SK-N-MC (cell line): ENCODE measurements at places on chromosomes 3 and 15.

GRCh38 chr15:31382713-31383045 lies 56.0 kb downstream of the KLF13 start:
- DNase-seq = no peak

GRCh38 chr15:47691882-47692281 lies 25.4 kb upstream of the SEMA6D start:
- no peak for DNase-seq

- no peak for DNase-seq
These were observed 82.8 kb downstream of the MAGI1 start for GRCh38 chr3:65955792-65956477.

DNA sequence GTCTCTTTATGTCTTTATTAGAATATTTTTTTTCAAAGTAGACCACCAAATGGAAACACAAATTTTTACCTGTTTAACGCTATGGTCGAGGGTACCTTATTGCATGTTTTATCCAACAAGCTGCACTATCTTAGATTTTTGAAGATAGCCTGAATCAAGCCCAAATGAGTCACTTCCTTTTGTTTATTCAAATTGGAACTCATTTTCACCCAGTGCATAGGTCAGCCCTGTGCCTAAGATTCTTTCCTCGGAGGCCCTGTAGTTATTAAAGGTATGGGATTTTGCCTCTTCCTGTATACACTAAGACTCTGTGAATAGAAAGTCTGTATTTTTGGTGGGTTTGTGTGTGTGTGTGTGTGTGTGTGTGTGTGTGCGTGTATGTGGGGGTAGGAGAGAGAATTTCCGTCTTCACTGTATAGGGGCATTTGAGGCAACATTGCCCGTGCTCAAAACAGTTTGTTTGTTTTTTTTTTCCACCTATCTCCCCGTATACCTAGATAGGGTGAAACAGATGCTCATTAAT lies 358.0 kb upstream of the CADM2 start:
- DNase-seq = no peak

DNA sequence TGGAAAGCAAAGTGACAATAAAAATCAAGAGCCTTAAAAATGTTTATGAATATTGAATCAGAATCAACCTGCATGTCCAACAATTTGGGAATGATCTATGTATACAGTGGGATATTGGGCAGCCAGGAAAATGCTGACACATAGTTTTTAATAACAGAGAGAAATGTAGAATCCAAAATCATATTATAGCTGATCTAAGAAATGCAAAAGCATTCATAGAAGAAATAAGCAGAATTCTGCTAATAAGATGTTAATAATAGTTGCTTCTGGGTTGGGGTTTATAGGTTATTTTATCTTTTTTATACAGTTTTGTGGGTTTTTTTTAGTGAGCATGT lies 15.1 kb downstream of the KIF9 start:
- no peak for DNase-seq

- DNase-seq = no peak
These were observed 473.7 kb upstream of the ROBO2 start for GRCh38 chr3:76566211-76566534.

- no peak for DNase-seq
These were observed 31.4 kb downstream of the SLC49A4 start for GRCh38 chr3:122826278-122826677.

- no peak for DNase-seq
These were observed 186.5 kb downstream of the FOXP1 start for GRCh38 chr3:71397046-71397445.

GRCh38 chr3:129184396-129184657 lies 631 bp upstream of the CNBP start:
- no peak for DNase-seq

- no peak for DNase-seq
These were observed 585.8 kb downstream of the NLGN1 start for GRCh38 chr3:173983343-173983742.

- DNase-seq = no peak
These were observed 307.9 kb upstream of the CBLB start for GRCh38 chr3:106176734-106177133.

DNA sequence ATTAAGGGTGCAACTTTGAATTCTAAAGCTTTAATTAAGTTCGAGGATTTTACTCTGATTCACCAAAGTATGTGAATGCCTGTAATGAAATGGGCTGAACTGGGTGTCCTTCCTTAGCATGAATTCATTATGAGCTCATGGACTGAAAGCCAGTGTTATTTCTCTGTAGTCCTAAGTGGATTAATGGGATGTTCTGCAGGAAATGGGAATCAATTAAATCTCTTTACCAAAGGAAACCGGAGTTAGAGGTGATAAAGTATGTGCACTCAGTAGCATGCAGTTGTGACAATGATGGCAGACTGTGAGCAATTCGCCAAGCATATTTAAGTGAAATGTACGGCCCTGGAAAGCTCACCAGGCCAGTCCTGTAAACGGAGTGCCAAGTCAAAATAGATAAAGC lies 138.7 kb downstream of the CHL1 start:
- DNase-seq = no peak

DNA sequence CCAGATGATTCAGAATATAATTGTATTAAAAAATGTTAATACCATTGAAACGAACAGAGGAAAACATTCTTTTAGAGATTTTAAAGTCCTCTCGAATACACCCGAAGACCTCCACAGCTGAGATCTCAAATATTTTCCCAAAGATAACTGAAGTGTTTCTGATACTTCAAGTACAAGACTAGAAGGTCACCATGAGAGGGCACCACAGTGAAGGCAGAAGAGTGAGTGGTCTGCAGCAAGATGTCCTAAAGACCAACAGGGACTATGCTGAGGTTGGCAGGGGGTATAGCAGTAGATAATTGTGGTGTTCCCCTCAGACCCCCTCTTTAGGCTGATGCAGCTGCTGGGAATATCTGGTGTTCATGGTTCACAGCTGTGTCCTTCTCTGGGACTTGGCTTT lies 156.5 kb downstream of the PDCD6IP start:
- DNase-seq = no peak

DNA sequence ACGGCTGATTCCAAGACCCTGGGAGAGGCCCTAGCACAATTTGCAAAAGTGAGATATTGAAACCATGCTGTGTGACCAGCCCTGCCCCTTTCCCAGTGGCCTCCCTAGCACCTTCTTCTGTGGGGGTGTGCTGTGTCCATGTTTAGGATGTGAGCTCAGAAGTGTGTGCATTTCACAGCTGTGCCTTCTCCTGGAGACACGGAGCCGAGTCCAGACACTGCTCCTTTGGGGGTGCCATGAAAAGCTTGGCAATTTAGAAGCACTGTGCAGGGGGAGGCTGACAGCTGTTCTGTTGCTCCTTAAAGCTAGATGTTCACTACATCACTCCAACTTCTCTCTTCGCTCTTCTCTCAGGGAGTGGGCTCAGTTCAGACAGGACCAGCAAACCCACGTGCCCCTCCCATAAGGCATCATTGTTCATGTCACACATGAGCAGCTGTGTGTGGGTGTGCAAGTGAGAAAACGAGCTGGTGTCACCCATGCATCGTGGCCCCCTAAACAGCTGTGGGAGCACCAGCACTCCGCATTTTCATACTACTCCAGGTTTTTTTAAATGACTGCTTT lies 492.6 kb downstream of the GABRG3 start:
- no peak for DNase-seq
